ENCODE measurements at places on chromosomes 7 and 10.

DNA sequence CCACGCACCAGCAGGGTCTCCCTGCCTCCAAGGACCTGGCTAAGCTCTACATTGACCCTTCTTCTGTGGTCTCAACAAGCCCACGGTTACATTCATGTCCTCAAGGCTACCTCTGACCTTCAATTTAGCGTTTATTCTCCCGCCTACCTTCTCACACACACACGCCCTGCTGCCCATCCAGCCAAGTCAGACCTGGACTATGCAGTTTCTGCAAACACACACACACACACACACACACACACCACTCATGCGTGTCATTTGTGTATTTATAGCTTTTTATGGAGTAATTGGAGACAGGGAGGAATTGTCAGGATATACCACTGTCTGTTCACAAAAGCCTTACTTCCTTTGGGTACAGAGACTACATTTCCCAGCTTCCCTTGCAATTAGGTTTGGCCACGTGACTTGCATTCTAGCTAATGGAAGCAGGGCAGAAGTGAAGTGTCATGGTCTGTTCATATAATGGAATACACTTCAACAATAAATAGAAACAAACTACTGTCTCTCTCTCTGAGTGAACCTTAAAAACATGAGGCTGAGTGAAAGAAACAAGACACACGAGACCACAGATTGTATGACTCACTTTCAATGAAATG, 53.8 kb upstream of the CPXM2 start:
- DNase-seq: no peak

DNA sequence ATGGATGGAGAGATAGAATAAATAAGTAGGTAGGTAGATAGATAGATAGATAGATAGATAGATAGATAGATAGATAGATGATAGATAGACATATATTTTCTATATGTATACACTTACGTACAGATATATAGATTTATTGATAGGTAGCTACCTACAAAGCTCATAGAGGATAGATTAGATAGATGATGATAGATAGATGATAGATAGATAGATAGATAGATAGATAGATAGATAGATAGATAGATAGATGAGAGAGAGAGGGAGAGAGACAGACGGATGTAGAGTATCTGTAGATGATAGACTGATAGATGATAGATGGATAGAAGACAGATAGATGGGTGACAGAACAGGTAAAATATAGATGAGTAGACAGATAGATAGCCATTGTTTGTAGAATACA, 191.3 kb upstream of the PFKP start:
- DNase-seq: no peak

GRCh38 chr10:107442035-107442505, 277.6 kb upstream of the SORCS1 start:
- DNase-seq: no peak

GRCh38 chr7:150317748-150318444, 5.3 kb upstream of the LRRC61 start:
- no peak for DNase-seq

- DNase-seq: no peak
Observed at GRCh38 chr10:89625041-89625765, 19.8 kb downstream of the PANK1 start.

- no peak for DNase-seq
Observed at GRCh38 chr7:7131273-7131672, 51.1 kb upstream of the C1GALT1 start.
